ENCODE measurements at places on chromosomes 5 and 9.

- DNase-seq = no peak
These were observed 112.4 kb downstream of the FSTL4 start for GRCh38 chr5:133499895-133500294.

DNA sequence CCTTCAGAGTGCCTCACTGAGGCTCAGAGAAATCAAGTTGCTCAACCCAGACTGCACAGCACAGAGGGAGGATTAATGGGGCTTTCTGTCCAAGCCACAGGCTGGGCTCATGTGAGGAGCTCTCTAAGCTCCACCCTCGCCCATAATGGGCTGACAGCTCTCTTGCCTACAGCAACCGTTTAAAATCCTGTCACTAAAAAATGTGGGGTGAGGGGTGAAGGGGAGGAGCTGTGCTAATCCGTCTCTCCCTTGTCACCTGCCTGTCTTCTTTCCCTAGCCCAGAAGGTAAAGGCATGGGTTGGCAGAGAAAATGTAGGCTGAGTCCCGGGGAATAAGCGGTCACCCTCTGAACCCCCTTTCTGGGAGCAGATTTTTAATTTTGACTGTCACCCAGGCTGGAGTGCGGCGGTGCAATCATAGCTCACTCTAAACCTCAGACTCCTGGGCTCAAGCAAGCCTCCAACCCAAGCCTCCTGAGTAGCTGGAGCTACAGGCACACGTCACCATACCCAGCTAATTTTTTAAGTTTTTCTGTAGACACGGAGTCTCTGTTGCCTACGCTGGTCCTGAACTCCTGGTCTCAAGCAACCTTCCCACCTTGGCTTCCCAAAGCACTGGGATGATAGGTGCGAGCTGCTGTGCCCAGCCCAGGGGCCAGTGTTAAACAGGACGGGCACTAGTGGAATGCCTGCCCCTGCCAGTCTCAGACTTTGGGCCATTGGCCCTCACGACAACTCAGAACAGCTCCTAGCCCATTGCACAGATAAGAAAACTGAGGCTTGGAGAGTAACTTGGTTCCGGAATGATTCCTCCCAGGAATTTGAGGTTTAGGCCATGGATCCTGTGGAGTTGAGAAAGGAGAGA is 89.5 kb downstream of the LMX1B start:
- DNase-seq = no peak

DNA sequence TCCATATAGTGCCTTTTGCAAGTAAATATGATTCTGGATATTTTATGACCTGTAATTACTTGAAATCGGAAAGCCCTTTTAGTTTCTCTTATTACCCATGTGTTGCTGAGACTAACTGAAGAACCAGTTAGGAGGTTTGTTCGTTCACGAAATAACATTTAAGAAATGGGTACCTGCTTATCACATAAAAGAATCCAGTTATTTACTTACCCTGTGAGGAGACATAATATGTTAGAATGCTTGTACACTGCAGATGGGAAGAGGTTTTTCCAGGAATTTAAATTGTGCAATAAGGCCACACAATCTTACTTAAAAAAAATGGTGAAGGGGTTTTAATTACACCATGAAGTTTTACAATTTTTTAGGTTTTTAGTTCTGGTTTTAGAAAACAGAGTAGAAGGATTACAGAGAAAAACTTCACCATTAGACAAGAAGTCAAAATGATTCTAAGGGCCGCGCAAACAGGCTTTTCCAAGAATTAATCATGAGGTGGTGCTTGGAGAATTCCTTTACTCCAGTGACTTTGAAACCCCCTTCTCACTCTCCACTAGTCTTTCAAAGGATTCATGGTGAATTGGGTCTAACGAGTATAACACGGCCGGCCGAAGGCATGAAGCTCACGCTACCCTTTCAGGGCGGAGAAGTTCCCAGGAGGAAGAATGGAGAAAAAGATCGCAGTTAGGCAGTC is 1.1 kb upstream of the PTGER4 start:
- DNase-seq = no peak

DNA sequence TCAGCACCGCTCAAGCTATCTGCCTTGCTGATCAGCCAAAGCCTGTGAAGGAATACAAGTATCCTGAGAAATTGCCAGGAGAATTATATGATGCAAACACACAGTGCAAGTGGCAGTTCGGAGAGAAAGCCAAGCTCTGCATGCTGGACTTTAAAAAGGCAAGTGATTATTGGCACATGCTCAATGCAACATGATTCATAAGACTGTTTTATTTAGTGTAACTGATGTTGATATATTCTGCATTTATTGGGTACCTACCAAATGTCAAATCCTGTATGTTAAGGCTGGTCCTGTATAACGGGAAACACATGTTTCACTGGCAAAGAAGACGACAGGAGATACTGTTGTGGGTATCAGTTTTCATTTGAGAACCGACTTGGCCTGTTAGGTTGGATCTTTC is 69.0 kb downstream of the ADAMTS16 start:
- DNase-seq = no peak

DNA sequence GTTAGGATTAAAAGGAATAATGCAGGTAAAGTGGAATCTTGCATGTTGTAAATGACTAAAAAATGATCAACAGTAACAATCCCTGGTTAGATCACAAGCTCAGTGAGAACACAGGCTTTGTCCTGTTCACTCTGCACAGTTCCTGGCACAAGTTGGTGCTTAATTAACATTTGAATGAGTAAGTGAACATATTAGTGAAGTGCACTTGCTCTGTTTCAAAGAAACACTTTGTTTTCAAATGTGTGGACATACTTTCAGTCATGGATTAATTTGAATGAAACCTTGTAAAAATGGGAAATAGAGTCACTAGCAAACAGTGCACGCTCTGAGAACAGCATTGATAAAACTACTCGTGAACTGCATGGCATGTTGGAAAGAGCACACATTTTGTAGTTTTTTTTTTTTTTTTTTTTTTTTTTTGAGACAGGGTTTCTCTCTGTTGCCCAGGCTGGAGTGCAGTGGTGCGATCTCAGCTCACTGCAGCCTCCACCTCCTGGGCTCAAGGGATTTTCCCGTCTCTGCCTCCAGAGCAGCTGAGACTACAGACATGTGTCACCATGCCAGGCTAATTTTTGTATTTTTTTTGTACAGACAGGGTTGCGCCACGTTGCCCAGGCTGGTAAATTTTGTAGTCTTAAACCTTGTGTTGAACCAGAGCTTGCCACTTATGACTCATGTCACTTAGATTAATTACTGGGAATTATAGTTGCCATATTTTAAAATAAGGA is 159.9 kb downstream of the LURAP1L start:
- DNase-seq = no peak

DNA sequence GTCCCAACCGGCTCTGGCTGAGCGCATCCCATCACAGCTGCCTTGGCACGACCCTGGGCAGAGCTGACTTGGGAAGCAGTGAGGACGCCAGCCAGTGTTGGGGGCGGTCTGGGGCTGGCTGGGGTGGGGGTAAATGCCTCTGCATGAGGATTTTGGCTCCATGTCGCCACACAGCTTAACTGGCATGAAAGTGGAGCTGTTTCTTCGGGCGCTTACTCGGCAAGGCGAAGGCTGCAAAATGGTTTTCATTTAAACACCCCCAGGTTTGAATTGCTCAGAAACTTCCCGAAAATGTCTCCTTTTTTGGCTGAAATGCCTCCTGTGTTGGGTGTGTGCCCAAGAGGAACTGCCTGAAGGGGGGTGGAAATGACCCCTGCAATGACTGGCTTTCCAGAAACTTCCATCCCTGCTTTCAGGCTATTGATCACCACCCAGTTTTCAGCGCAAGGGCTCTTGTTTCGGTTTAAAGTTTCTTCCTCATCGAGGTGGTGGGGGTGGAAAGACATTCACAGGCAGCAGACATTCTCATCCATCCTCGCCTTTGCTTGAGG is 38.3 kb downstream of the PTGES start:
- DNase-seq = no peak

DNA sequence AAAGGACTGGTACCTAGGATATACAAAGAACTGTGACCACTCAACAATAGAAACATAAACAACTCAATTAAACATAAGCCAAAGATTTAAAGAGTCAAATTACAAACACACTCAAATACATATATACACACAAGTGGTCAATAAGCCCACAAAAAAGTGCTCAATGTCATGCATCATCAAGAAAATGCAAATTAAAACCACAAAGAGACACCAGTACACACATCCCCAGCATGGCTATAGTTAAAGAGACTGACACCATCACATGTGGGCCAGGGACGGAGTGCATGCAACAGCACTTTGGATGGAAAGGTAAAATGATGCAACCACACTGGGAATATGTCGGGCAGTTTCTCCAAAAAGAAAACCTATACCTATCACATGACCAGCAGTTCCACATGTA is 89.7 kb downstream of the CAAP1 start:
- DNase-seq = no peak

All from KBM-7 (cell line).